ENCODE measurements at places on chromosomes 12 and 14. TPM values are rescaled to one million over a fixed set of nuclear protein-coding genes. Genes with fewer than 3 reads are reported as not detected.

DNA sequence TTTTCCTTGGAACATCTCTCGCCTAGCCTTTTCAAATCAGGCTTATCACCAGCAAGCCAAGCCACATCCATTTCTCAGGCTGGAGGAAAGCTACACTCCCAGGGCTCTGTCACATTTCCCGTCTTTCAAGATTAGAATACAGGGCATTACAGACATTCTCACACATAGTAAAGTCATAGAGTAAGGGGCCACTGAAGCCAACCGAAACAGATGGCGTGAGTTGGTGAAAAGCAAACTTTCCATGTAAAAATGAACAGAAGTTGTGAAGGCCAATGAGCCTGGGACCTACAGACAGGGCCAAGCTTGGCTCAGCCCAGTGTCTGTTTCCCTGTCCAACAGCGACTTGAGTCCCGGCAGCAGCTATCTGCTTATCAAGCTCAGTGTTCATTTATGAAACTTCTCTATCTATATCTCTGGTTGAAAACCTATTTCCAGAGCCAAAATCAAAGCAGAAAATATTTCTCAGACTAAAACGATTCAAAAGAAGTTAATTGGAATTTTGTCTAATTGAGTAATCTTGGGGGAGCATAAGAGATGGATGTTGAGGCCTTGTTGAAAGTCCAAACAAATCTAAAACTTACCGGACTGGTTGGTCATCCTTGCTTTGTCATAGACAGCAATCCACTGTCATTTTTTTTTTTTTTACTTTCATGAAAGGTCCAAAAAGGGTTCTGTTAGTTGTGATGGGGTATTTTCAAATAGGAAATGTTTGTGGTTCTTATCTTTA is 105.6 kb downstream of the DAAM1 start:
- no peaks in the 10 kb centered on the region for H3K4me1 ChIP-seq
- DNase-seq: no peak
- no peak overlapping the region for H3K4me3 ChIP-seq

DNA sequence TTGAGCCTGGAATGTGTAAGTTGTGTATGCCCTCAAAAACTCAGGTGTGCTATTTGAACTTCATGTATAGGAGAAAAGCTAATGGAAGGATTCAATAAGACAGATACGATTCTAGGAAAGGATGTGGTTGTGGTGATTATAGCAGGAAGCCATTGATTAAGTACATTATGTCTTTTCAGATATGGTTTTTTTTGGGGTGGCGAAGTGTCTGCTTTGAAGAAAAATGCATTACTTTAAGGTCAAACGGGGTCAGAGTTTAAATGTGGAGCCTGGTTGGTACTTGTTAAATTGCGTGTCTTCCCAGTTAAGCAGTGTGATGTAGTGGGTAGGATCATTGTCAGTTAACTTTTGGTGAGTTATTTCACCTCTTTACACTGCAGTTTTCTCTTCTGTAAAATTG is 13.0 kb upstream of the NUP107 start:
- DNase-seq: no peak
- no peaks in the 10 kb centered on the region for H3K36me3 ChIP-seq
- peaks cover 6% of the 10 kb centered on the region for H3K4me1 ChIP-seq
- no peaks in the 10 kb centered on the region for H3K27me3 ChIP-seq
- no peak overlapping the region for H3K4me3 ChIP-seq

DNA sequence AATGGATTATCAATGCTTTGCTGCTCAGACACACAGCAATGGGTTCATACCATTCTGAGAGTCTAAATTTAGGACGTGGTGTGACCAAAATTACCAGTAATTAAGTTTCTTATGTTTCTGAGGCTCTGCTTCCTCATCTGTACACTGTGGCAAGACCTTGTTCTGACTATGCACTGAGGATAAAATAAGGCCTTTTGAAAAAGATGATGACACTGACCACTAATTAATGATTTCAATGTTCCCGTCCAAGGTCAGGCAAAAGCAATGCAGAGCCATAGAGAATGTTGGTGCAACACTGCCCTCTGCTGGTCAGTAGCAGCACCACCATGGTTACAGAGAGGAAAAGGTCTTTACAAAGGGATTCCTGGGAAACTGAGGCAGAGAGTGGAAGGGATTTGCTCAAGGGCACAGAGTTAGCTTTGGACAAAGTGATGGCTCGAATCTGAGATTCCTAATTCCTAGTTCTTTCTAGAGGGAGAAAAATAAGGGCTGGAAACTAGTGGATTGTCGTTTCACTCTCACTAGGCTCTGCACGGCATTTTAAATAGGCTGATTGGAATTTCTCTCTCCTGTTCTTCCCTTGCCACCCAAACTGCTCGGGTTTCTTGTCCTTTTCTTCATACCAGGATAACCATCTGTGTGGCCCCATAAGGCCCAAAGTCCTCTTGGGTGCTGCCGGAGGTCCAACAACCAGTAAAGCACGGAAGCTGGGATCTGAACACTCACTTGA is 22.3 kb upstream of the P2RX7 start:
- H3K27ac ChIP-seq: no peak overlapping the region
- DNase-seq: peak; percentile 76
- H3K4me1 ChIP-seq: no peaks in the 10 kb centered on the region
- H3K27me3 ChIP-seq: no peaks in the 10 kb centered on the region
- no peaks in the 10 kb centered on the region for H3K36me3 ChIP-seq

- peaks cover 22% of the 10 kb centered on the region for H3K36me3 ChIP-seq
- H3K4me1 ChIP-seq: peaks cover 32% of the 10 kb centered on the region
- no peaks in the 10 kb centered on the region for H3K27me3 ChIP-seq
- no peak overlapping the region for H3K4me3 ChIP-seq
Measured at GRCh38 chr12:6948873-6949594, 2.1 kb upstream of the PTPN6 start.

- no peak overlapping the region for H3K27ac ChIP-seq
- no peak overlapping the region for H3K4me3 ChIP-seq
- DNase-seq: no peak
- no peaks in the 10 kb centered on the region for H3K36me3 ChIP-seq
- peaks cover 3% of the 10 kb centered on the region for H3K4me1 ChIP-seq
- no peaks in the 10 kb centered on the region for H3K27me3 ChIP-seq
Measured at GRCh38 chr14:53002576-53002975, 51.7 kb upstream of the FERMT2 start.

DNA sequence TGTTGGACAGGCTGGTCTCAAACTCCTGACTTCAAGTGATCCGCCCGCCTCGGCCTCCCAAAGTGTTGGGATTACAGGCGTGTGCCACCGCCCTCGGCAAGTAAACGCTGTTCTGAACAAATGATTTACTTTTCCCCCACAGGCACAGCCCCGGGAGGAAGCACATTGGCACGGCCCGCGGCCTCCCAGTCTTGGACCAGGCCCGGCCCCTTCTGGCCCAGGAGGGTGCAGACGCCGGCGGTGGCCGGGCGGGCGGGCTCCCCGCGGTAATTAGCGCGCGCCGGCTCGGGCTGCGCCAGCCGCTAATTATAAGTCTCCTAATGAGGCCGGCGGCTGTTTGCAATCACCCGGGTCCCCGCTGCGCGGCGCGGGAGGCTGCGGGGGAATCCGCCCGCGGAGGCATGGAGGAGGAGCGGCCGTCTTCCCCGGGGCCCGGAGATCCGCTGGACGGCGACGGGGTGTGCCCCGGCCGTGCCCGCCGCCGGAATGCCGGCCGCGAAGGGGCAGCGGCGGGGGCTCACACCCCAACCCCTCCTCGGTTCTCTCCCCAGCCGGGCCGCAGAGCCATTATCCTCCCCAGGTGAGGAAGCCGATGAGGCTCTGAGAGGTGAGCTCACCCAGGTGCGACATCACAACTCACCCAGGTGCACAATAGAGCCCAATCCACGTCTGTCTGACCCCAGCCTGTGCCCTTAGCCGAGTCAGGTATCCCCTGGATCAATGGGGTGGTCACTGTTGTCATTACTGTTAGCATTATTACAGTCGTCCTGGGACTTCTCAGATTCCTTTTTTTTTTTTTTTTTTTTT is 3.3 kb upstream of the POP5 start:
- H3K4me3 ChIP-seq: peak overlapping the region; percentile 45
- no peak overlapping the region for H3K27ac ChIP-seq
- peaks cover 17% of the 10 kb centered on the region for H3K36me3 ChIP-seq

DNA sequence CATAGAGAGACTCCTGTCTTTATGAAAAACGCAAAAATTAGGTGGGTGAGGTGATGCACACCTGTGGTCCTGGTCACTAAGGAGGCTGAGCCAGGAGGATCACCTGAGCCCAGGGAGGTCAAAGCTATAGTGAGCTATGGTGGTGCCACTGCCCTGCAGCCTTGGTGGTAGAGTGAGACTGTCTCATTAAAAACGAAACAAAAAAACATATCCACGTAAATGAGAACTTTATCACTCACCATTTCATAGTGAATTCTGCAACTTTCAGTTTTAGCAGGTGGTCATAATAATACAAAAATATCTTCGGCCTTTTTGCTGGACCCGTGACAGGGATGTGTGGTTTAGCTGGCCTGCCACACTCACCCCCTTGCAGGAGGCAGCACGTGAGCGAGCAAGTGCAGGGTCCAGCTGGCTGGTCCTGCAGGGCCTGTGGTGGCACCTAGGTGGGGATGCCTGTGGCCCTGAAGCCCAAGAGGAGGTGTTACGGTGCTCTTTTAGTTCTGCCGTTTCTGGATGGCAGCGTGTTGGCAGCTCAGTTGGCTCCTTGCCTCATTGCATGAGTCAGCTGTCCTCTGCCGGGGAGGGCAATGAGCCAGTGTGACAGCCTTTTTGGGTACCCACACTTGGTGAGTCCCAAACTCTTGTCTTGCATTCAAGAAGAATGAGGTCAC is 1330.7 kb upstream of the TMEM132C start:
- no peaks in the 10 kb centered on the region for H3K36me3 ChIP-seq
- no peak overlapping the region for H3K4me3 ChIP-seq
- H3K27me3 ChIP-seq: no peaks in the 10 kb centered on the region
- H3K4me1 ChIP-seq: peaks cover 7% of the 10 kb centered on the region
- peak; percentile 81 for DNase-seq

- DNase-seq: no peak
- peaks cover 6% of the 10 kb centered on the region for H3K36me3 ChIP-seq
- peaks cover 34% of the 10 kb centered on the region for H3K27me3 ChIP-seq
Measured at GRCh38 chr14:30410986-30411385, 148.0 kb upstream of the G2E3 start.

KRT5 gene
- total RNA-seq: 3,552 TPM

SLC5A8 gene
- total RNA-seq: not detected

Data from MCF 10A (cell line).